ENCODE measurements at places on chromosomes 12 and 14. TPM values are rescaled to one million over a fixed set of nuclear protein-coding genes. Genes with fewer than 3 reads are reported as not detected.

- H3K4me1 ChIP-seq = no peaks in the 10 kb centered on the region
- H3K27me3 ChIP-seq = no peaks in the 10 kb centered on the region
- no peak for DNase-seq
- H3K36me3 ChIP-seq = no peaks in the 10 kb centered on the region
- H3K27ac ChIP-seq = no peak overlapping the region
Measured at GRCh38 chr14:59301354-59301753, 112.9 kb downstream of the DAAM1 start.

Gene TAS2R8
- total RNA-seq = 0.89 TPM

- H3K4me1 ChIP-seq = peaks cover 47% of the 10 kb centered on the region
- H3K27ac ChIP-seq = no peak overlapping the region
- no peak for DNase-seq
- peaks cover 4% of the 10 kb centered on the region for H3K27me3 ChIP-seq
- peak overlapping the region; percentile 64 for H3K4me3 ChIP-seq
Measured at GRCh38 chr12:50055831-50056638, 1.4 kb upstream of the ASIC1 start.

Gene MRPL42
- total RNA-seq = 70.8 TPM
